ENCODE measurements at places on chromosomes 3 and 15.
A peak's percentile ranks its signal among the peaks of the same experiment; 100 is the strongest.

- DNase-seq, result no peak
These were observed 119.3 kb downstream of the KCNMB2 start for GRCh38 chr3:178655488-178655887.

DNA sequence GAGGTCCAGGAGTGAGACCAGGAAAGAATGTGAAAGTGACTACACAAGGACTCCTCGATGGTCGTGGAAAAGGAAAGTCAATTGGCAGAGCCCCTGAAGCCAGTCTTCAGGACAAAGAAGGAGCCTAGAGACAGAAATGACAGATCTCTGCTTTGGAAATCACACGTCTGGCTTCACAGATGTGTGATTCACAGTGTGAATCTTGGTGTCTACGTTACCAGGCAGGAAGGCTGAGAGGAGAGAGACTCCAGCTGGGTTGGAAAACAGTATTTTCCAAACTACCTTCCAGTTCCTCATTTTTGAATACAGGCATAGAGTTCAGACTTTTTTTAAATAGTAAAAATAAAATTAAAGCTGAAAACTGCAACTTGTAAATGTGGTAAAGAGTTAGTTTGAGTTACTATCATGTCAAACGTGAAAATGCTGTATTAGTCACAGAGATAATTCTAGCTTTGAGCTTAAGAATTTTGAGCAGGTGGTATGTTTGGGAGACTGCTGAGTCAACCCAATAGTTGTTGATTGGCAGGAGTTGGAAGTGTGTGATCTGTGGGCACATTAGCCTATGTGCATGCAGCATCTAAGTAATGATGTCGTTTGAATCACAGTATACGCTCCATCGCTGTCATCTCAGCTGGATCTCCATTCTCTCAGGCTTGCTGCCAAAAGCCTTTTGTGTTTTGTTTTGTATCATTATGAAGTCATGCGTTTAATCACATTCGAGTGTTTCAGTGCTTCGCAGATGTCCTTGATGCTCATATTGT, 6.0 kb downstream of the CCR2 start:
- peak; percentile 81 for DNase-seq

GRCh38 chr3:157647820-157648219, 144.6 kb upstream of the VEPH1 start:
- no peak for DNase-seq

GRCh38 chr15:45790325-45790943, 155.6 kb downstream of the SQOR start:
- DNase-seq, result peak; percentile 28

DNA sequence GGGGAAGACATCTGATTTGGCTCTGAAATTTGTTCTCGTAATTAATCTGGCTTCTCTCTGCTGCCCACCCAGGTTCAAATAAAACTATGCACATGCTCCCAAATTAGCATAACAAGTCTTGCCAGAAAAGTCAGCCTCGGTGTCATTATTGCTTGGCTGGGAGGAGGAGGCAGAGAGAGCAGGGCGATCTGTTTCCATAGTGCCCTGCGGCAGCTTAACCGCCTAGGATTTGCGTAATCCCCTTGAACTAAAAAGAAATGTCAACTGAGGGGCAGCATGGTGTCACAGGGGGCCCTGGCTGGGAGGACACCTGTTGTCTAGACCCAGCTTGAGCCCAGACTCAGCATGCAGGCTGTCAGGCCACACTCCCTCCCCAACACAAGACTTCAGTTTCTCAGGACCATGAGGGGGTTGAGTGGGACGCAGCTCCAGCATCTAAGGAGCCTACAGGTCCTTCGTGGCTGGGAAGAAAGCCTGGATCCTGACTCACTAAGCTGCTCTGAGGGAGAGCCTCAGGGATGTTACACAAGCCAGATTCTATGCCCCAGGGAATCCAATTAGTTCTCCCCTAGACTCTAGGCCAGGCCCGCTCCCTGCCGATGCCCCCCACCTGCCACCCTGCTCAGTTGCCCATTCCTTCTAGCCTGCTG, 17.3 kb downstream of the MRPS11 start:
- DNase-seq, result no peak

GRCh38 chr3:127490271-127491023, 100.1 kb downstream of the TPRA1 start:
- no peak for DNase-seq

DNA sequence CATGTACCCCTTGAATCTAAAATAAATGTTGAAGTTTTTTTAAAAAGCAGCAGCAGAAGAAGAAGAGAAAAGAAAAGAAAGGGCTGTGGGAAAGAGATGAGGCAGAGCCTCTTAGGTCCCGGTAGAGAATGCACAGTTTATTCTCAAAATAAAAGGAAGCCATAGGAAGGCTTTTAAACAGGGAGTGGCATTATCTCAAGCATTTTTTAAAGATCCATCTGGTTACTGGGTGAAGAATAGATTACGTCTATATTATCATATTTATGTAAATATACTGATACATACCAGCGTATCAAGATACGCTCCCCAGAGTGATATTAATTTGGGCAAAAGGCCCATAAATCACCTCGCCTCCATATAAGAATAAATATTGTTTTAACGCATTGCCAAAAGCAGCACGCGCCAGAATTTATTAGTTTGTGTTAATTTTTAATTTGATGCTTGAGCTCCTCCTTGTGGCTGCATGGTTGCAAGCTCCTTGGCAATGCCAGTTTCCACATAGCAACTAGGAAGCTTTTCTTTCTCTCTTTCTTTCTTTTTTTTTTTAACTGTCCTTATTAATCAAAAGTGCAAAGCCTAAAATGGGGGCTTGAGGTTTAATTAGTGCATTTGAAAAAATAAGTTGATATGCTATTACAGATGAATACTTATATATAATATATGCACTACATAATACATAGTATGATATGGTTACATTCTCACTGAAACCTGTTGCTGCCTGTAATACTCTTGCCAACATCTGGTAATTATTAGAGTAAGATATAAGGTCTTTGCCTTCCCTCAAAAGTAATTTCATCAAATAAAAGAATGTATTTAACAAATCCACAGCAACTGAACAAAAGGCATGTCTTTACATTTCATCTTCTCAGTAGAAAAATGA, 242.8 kb upstream of the UBE2E2 start:
- peak; percentile 50 for DNase-seq

DNA sequence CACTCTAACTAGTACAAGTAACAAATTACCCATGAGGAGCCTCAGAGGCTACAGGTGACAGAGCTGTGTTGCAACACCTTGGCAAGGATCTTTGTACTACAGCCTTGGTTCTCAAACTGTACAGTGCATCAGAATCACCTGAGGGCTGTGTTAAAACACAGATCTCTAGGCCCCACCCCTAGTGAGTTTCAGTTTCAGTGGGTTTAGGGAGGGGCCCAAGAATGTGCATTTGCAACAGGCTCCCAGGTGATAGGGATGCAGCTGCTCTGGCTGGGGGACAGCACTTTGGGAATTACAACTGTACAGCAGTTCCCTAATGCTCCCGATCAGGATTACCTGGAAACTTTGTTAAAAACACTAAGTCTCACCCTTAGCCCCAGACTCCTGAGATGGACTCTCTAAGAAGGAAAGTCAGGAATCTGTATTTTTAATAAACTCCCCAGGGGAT, 66.1 kb upstream of the NR2F2 start:
- DNase-seq, result peak; percentile 90

- no peak for DNase-seq
These were observed 71.4 kb downstream of the KLF13 start for GRCh38 chr15:31397851-31398661.

- no peak for DNase-seq
These were observed 360.0 kb upstream of the PROK2 start for GRCh38 chr3:72144773-72145505.

DNA sequence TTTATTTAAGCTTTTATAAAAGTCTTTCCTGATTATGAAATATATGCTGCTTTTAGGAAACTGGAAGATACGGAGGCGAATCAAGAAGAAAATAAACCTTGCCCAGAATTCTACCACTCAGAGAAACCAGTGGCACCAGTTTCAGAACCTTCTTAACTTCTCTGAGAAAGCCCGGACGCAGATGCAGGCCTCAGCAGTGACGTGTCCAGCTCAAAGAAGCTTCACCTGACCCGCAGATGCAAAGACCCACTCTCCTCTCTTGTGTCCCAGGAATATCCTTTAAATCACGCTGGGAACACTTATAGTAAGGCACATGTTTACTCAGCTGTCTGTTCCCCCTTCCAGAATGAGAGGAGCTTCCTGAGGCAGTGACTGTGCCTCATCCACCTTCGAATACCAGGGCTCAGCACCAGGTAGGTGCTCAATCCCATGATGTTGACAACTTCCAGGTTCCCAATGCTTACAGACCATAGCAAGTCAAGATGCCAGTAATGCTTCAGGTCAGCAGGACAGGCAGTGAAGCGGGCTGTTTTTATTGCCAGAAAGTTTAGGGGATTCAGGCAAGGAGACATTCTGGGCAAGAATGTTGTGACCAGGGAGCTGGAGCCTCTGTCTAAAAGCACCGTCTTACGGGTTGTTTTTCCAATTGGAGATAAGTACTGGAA, 39.9 kb upstream of the LDHAL6B start:
- DNase-seq, result peak; percentile 17

Data from kidney tubule cell (primary cell).